Dermis microvascular lymphatic vessel endothelial cell (primary cell): ENCODE measurements at places on chromosomes 2 and 18. TPM values are rescaled to one million over a fixed set of nuclear protein-coding genes. Genes with fewer than 3 reads are reported as not detected.

ABHD1 gene
- total RNA-seq: under 0.01 TPM in 1 of 2 replicates, not detected in the other

SH3RF3 gene
- total RNA-seq: 4.5 and 8.9 TPM in 2 replicates

TRABD2A gene
- 0.25 and 0.51 TPM in 2 replicates for total RNA-seq

ABCB11 gene
- total RNA-seq: not detected in 2 replicates

EFR3B gene
- total RNA-seq: 0.39 and 0.51 TPM in 2 replicates

POU3F3 gene
- total RNA-seq: not detected in 2 replicates

KIDINS220 gene
- total RNA-seq: 39.7 and 48.9 TPM in 2 replicates

MAL gene
- not detected in 2 replicates for total RNA-seq

OTOF gene
- 20.7 and 20.8 TPM in 2 replicates for total RNA-seq

FSHR gene
- not detected in 2 replicates for total RNA-seq

GRCh38 chr2:199455210-199455544, 2.6 kb downstream of the SATB2 start:
- no peak for DNase-seq

DNA sequence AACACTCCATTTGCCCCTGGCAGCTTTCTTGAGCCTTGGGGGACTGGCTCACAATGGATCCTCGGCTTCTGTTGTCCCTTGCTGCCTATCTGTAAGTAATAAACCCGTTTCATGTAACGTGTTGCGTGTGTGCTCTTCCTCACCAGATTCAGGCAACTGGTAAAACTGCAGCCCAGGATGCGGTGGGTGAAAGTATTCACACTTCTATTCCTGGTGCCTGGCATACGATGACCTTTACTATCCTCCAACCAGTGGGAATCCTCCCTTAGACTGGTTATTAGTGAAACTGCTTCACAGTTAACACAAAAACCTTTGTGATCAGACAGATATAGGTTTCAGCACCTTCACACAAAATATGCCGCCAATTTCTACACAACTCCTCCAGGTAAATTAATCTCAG, 13.6 kb upstream of the ICA1L start:
- DNase-seq: no peak

DNA sequence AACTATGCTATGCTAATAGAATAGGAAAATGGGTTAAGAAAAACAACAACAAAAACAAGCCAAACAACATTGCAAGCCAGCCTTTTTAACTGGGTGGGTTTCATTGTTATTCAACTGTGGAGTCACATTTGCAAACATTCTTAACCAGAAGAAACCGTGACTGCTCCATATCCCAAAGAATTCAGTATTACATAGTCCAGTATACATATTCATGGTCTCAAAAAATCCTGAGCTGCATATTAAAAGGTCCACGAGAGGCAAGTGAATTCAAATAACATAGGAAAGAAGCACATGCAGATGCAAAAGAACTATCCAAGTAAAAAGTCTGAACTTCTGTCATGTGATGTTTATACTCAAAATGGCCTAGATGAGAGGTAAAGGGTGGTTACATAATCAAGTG, 179.1 kb upstream of the ETAA1 start:
- no peak for DNase-seq

DNA sequence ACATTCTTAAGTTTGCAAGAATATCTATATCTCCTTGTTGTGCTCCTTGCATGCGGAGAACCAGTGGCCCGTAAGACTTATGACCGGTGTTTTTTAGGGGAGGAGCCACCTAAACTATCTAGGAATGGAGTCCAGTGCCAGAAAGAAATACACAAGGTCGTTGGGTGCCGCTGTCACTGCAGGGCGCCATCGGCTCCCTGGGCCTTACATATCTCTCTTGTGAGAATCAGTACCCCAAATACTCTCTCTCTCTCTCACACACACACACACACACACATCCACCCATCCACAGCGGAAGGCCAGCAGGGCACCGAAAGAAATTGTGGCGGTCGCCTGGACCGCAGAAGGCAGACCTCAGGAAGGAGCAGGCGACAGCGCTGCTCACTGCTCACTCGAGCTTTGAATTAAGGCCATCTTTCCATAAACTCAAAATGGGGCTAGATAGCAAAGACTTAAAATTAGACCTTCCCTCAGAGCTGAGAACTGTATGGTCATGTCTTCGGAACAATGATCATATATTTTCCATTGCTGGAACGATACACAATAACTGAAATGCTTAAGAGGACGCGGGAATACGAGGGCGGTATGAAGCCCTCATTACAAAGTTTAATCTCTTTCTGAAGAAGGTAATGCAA, 10.4 kb downstream of the NR4A2 start:
- no peak for DNase-seq

- no peak for DNase-seq
Observed at GRCh38 chr2:21822505-21822904, 698.7 kb downstream of the TDRD15 start.

GRCh38 chr2:8882094-8882493, 44.7 kb upstream of the KIDINS220 start:
- DNase-seq: no peak

DNA sequence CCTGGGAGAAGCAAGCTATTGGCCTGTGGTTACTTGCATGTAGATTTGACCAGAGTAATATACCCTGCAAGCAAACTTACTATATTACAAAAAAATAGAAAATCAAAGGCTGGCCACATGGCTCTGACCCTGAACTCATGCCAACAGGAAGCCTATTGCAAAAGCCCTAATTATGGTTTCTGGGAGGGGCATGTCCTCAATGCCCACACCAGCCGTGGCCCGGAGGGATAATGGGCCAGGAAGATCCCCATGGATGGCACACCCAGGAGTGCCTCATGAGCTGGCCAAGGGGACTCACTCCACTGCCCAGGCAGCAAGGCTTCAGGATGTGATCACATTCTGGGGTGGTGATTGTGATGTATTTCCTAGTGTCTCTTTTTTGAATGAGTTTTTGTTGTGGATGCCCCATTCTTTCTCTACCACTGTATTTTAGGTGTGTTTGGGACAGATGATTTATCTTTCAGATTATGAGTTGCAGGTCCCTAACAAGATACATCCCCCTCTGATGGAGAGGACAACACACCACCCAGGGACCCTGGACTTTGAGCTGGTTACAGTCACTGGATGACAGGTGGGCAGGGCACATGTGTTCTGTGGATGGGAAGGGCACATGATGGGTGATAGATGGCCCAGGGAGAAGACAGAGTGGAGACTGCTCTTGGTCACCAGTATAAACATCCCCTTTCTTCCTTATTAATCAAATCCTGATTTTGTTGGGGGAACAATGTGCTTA, 18.7 kb upstream of the TFCP2L1 start:
- no peak for DNase-seq

GRCh38 chr2:113181258-113182051, 7.7 kb downstream of the PSD4 start:
- DNase-seq: peak; percentile 14

DNA sequence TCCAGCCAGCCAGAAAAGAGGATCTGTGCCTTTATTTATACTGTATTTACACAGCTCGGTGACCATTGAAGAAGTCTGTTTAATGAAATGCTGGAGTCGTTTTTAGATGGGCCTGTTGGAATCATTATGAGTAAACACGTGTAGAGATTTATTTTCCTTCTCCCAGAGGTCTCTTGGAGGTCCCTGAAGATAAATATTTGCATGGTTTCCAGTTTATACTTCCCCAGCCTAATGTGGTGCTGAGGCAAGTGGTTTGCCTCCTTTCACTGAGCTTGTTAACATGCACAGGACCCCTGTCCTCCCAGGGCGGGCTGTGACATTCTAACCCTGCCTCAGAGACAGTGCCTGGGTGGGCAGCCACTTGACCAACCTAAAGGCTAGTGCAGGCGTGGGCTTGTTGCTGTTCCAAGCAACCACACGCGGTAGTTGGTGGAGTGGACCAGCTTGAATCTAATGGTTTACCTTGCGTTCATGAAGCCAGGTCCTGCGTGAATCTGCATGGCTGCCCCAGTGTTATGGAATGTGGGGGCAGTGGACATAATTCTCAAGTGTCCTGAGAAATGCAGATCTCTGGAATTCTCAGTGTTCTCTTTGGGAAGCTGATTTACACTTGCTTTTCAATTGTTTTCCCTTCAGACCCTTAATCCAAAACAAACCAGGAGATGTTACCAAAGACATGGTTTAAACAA, 130.2 kb upstream of the DLX2 start:
- DNase-seq: no peak

DNA sequence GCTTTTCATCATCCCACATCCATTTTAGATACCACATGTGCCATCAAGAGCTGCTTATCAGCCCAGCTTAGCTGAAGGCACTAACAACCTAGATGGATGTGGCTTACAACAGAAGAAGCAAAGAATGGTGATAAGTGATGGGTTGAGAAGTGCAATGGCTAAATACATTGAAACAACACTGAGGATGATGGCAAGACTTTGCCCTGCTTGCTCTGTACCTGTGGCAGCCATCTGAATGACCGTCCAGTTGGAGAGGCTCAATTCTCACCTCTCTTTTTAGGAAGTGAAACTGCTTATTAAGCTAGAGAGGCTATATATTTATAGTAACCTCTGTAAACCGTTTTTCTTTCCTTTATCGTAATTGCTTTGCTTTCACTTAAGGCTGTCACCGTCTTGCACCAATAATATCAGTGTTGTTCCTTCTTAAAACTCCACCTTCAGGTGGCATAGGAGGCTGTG, 5.7 kb downstream of the GPATCH11 start:
- no peak for DNase-seq

DNA sequence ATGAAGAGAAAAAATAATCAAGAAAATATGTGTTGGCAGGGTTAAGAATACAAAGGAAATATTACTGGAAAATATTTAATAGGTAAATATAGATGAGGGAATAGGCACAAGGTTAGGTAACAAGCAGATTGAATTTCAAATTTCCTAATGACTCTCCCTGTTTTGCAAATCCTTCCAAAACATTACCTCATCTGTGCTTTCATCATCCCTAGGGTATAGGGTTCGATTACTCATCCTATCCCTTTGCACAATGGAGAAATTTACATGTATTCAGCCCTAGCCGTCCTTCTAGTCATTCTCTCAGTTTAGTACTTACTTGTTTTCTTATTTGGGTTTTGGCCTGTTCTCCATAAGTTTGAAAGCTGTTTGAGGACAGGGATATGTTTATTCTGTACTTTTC, 864.6 kb upstream of the FSHR start:
- no peak for DNase-seq

- DNase-seq: peak; percentile 39
Observed at GRCh38 chr2:106012001-106012590, 182.0 kb downstream of the UXS1 start.

GRCh38 chr18:35463050-35463449, 34.7 kb downstream of the INO80C start:
- DNase-seq: peak; percentile 99

DNA sequence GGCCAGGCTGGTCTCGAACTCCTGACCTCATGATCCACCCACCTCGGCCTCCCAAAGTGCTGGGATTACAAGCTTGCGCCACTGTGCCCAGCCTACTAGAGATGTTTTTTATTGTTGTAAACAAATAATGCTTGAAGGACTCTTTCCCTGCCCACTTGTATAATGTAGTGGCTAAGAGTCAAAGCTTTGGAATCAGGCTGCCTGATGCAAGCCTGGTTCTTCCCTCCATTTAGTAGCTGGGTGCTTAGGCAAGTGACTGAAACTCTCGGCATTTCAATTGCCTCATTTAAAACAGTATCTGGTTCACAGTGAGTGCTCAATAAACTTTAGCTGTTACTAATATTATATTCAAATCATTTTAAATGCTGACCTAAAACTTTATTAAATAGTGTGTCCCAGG, 264.0 kb upstream of the FBXO11 start:
- no peak for DNase-seq

GRCh38 chr18:55338978-55339650, 248.9 kb downstream of the TCF4 start:
- peak; percentile 97 for DNase-seq

- no peak for DNase-seq
Observed at GRCh38 chr2:197500503-197501131, 438 bp downstream of the HSPE1 start.

- no peak for DNase-seq
Observed at GRCh38 chr2:135227386-135227785, 175.3 kb downstream of the RAB3GAP1 start.

- DNase-seq: no peak
Observed at GRCh38 chr2:75994759-75995158, 284.0 kb upstream of the GCFC2 start.

DNA sequence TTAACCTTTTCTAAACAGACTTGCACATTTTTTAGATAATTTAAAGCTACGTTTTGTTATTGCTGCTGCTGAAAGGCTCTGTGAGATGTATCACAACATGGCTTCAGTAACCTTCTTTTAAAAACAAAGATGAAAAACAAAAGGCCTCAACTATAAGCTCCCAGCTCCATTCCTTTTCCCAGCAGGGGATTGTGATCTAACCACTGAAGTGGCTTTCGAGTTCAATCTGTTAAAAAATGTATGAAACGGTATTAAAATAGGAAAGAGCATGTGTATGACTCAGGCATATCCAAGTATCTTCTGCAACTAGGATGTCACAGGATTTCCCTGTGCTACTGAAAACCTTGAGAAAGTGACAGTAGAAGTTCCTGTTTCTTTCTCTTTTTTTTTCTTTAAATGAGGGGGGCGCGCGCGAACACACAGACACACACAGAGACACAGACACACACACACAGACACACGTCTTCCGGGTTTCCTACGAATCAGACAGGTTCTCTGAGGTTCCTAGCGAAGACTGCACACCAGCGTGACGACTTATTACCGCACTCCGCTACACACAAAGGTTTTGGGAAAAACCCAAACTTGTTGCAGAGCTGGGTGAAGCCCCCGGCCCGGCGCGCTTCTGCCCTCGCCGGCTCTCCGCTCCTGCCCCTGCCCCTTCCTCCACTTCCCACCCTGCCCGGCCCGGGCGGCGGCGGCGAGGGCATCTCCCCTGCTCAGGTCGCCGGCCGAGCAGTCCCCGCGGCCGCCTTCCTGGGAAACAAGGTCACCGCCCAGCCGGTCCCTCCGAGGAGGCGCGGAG, 86.8 kb downstream of the RBMS1 start:
- peak; percentile 78 for DNase-seq

- DNase-seq: no peak
Observed at GRCh38 chr18:59057969-59058368, 81.7 kb upstream of the SEC11C start.

GRCh38 chr18:59040770-59041148, 98.9 kb upstream of the SEC11C start:
- DNase-seq: no peak

- no peak for DNase-seq
Observed at GRCh38 chr2:43165378-43166069, 60.9 kb downstream of the ZFP36L2 start.

GRCh38 chr2:50515638-50516037, 516.3 kb downstream of the NRXN1 start:
- no peak for DNase-seq

- no peak for DNase-seq
Observed at GRCh38 chr18:47168913-47169312, 7.3 kb downstream of the IER3IP1 start.

- no peak for DNase-seq
Observed at GRCh38 chr18:65458871-65459270, 291.9 kb upstream of the CDH7 start.

DNA sequence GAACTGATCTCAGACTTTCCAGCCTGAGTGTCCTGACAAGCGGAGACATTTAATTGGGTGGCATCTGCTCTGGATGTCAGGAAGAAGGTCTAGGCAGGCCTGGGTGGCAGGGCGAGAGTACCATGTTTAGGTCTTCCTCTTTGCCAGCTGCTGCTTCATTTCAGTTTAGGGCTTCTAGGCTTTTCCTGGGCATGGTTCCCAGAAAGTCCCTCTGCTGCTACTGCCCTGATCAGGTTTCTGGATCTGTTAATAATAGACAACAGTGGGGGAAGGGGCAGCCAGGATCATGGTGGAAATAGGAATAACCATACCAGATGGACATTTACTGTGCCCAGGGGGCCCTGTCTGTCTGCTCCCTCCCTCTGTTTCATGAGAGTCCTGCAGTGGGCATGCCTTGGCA, 2.3 kb upstream of the PLCD4 start:
- peak; percentile 30 for DNase-seq
